Astrocyte of the cerebellum (primary cell): ENCODE measurements at places on chromosomes 2 and 18.

- DNase-seq, result no peak
Observed at GRCh38 chr2:126449677-126450076, 206.3 kb upstream of the GYPC start.

- DNase-seq, result no peak
Observed at GRCh38 chr2:110120171-110121051, 4.8 kb upstream of the MALL start.

DNA sequence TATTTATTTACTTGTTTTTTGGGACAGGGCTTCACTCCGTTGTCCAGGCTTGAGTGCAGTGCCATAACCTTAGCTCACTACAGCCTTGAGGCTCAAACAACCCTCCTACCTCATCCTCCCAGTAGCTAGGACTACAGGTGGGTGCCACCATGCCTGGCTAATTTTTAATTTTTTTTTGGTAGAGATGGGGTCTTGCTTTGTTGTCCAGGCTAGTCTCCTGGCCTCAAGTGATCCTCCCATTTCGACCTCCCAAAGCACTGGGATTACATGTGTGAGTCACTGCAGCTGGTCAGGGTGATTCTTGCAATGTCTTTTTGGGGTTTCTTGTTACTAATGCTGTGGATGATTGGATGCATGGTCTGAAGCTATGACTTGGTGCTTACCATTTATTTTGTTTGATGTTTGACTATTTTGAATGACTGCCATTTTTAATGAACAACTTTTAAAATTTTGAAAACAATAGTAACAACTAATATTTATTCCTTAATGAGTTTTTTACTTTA, 6.5 kb downstream of the CERS6 start:
- no peak for DNase-seq

GRCh38 chr2:118291251-118291880, 203.1 kb downstream of the INSIG2 start:
- no peak for DNase-seq

DNA sequence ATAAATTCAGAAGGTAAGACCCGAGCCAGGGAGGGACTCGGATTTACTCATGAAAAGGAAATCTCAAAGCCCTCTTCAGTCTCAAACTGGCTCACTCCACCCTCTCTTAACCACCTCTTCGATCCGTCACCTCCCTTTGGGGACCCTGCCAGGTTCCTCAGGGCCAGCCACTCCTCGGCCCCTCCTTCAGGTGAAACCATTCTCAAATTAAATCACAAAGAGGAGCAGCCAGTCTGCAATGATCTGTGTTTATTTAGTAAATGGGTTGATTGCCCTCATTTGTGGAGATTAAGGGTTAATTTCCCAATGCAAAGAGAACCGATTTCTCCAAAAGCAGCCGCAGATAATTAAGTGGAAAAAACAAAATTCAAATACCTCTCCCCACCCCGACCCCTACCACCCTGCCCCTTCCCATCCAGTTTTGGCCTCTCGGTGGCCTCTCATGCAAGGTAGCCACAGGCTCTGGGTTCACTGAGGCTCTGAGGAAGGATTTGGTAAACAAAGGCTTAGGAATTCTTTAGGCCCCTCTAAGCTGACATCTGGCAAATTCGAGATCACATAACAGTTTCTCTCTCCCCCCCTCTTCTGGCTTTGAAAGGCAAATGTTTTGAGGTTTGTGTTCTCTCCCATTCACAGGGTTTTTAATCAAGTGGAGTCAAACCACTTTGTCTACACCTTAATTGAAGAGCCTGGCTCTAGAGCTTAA, 10.3 kb upstream of the FZD7 start:
- DNase-seq, result no peak

GRCh38 chr2:206824087-206824618, 58.7 kb downstream of the FASTKD2 start:
- no peak for DNase-seq

GRCh38 chr18:33123862-33124518, 316.5 kb downstream of the CCDC178 start:
- DNase-seq, result no peak

GRCh38 chr18:61738488-61738887, 154.3 kb downstream of the RNF152 start:
- DNase-seq, result no peak

DNA sequence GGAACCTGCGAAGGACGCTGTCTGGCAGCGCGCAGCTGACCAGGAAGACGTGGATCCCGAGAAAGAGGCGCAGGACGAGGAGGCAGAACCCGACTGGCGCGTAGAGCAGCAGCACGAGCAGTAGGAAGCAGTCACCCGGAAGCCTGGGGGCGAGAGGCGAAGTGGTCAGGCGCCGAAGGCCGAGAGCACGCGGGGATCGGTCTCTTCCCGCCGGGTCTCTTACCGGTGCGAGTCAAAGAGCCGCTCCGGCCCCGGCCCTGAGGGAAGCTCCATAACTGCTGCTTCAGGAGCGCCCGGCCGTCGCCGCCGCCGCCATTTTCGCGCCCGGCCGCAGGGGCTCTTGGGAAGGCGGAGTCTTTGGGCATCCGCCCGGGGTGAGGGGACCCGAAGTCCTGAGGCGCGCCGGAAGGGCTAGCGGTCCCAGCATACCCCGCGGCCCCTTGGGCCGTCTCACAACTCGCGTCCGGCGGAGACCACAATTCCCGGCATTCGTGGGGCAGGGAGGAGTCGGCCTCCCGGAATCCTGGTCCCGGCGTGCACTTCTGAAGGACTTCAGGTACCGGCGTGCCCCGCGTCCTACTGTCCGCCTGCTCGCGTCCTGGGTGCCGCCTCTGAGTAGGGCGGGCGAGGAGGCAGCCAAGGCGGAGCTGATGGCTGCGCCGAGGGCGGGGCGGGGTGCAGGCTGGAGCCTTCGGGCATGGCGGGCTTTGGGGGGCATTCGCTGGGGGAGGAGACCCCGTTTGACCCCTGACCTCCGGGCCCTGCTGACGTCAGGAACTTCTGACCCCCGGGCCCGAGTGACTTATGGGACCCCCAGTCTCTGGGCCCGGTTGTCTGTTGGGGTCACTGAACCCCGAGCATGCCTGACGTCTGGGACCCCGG, at the start of the genes AUP1 and HTRA2:
Gene AUP1, minus strand, starts transcription at position 350 of the 882 bp plus-strand sequence. Its CDS starts 77 bp downstream, at position 273.
Gene HTRA2, plus strand, starts transcription at position 577 of the 882 bp plus-strand sequence. Its CDS starts 74 bp downstream, at position 651.
- DNase-seq, result peak; percentile 99

DNA sequence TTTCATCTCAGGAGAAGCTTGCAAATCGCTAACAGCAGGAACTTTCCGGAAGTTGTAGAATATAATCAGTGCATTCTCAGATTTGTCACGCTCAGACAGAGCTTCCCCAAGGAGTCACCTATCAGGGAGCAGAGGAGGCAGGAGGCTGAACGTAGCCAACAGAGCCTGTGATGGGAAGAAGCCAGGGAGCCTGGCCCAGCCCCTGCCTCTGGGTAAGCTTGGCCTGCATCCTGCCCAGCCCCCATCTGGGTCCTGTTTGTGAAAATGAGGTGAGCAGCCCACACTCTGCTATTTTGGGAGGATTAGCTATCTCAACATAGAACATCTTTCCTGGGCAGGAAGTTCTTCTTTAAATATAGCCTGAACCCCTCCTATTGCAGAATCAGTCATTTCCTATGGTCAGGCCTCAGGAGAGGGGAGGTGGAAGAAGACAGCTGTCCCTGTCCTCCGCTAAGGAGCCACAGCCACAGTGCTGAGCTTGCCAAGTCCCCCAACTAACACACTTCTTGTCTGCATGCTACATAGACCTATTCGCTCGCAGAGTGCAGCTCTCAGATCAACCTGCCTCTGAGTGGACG, 19.2 kb upstream of the PKDCC start:
- DNase-seq, result peak; percentile 19

- DNase-seq, result no peak
Observed at GRCh38 chr2:15772681-15773080, 167.7 kb upstream of the MYCN start.

DNA sequence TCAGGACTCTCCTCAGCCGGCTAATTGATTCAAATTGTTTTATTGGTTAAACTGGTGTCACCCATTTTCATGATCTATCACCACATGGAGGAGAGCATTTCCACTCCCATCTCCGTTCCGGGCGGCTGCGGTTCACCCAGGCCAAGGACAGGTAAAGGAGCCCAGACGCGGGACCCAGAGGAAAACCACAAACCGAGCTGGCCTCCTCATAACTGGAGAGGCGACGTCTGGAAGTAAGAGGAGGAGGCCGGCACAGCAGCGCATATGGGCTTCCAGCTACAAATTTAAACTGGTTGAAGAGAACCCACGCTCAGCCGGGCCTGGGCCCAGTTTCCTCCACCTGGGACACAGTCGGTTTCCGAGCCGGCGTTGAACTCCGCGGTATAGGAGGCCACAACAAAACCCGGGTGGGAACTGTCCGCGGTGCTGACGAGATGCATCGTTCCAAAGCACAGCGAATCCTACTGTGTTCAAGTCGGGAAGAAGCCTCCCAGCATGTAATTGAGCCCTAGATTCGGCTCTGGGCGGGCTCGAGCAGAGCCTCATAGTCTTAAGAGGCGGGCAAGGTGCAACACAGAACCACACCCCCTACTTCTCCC, 3.0 kb upstream of the SKOR2 start:
- DNase-seq, result peak; percentile 28
